NCI-H1092 treated with DMSO at 0.1 percent for 48 hours (cell line): ENCODE measurements at places on chromosomes 1 and 21.

DNA sequence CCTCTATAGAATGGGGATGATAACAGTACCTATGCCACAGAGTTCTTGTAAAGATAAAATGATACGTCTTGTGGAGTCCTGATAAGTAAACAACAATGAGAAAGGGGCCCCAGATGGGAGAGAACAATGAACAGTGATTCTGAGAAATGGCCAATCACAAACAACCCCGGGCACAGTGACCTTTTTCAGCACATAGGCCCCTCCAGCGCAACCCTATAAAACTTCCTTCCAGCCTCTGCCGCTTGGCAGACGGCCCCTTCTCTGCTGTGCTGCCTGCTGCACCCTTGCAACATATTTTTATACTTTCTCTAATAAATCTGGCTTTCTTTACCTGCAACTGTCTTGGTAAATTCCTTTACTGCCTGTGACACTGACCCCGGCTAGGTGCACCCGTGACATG is 8.9 kb downstream of the RCAN1 start:
- no peak for DNase-seq

DNA sequence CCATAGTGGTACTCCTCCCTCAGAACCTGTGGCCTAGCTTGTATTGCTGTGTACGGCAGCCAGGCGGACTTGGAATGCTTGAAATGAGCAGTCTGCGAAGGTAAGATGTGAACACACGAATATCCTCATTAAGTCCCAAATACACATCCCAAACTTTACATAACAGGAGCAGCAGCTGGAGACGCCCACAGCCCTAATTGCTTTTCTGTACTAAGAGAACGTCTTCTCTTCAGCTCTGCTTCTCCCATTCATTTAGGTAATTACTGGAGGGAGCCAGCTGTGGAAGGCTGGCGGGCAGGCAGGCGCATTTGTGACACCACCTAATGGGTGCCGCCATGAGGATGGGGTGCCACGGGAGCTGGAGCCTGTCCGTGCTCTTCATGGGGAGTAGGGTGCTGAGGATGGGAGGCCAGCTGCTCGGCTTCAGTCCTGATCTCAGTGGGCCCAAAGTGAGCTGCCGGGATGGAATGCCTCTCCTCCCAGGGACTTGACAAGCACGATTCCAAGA is 66.6 kb upstream of the POU3F1 start:
- no peak for DNase-seq

DNA sequence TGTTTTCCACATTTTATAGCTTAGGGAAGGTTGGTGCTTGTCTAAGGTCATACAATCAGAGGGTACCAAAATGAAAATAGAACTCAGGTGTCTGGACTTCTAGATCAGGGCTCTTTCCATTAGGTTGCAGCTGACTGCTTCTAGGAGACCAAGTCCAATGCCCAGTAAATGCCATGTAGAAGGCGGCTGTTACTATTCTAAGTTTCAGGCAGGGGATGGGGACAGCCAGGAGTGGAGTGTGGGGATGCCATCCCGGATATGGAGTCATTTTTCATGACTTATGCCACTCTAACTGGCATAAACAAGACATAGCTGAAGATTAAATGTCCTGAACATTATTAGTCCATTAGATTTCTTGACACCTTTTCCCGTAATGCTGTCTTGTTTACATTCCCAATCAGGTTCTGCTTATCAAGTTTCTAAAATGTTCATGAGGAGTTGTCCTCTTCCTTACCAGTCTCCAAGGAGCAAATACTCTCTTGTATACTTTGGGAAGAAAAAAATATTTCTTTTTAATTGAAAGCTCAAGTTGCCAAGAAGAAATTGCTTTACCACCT is 31.5 kb downstream of the XCL1 start:
- no peak for DNase-seq

GRCh38 chr1:37305841-37306240 is 168.5 kb upstream of the ZC3H12A start:
- DNase-seq = peak; percentile 89

DNA sequence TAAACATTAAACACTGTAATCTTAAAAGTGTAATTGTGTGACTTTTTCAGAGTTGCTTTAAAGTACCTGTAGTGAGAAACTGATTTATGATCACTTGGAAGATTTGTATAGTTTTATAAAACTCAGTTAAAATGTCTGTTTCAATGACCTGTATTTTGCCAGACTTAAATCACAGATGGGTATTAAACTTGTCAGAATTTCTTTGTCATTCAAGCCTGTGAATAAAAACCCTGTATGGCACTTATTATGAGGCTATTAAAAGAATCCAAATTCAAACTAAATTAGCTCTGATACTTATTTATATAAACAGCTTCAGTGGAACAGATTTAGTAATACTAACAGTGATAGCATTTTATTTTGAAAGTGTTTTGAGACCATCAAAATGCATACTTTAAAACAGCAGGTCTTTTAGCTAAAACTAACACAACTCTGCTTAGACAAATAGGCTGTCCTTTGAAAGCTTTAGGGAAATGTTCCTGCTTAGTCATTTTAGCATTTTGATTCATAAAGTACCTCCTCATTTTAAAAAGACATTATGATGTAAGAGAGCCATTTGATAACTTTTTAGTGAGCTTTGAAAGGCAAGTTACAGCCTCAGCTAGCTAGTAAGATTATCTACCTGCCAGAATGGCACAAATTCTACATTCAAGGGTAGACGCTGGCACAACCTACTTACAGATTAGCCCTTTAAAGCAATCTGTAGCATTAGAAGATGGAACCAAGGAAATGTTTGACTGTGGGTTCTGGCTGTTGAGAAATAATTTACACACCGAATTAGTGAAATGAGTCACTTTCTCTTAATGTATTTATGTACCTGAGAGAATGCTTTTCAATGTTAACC is 9.4 kb downstream of the SOD1 start:
- DNase-seq = no peak

GRCh38 chr1:64098846-64099582 is 104.4 kb upstream of the UBE2U start:
- DNase-seq = no peak

DNA sequence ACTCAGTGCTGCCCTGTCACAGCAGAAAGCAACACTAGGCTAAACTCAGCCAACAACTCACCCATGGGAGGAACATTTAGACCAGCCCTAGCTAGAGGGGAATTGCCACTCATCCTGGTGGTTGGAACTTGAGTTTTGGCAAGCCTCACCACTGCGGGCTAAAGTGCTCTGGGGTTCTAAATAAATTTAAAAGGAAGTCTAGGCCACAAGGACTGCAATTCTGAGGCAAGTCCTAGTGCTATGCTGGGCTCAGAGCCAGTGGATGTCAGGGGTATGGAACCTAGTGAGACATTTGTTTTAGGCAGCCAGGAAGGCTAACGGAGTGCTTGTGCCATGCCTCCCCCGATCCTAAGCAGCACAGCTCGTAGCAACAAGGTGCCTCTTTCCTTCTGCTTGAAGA is 78.0 kb downstream of the RGS13 start:
- DNase-seq = no peak

- DNase-seq = no peak
Measured at GRCh38 chr1:16617778-16618580, 4.6 kb upstream of the NBPF1 start.

GRCh38 chr1:9448132-9449109 is 90.8 kb upstream of the SLC25A33 start:
- no peak for DNase-seq

- DNase-seq = no peak
Measured at GRCh38 chr1:106937104-106937503, 119.4 kb upstream of the PRMT6 start.

DNA sequence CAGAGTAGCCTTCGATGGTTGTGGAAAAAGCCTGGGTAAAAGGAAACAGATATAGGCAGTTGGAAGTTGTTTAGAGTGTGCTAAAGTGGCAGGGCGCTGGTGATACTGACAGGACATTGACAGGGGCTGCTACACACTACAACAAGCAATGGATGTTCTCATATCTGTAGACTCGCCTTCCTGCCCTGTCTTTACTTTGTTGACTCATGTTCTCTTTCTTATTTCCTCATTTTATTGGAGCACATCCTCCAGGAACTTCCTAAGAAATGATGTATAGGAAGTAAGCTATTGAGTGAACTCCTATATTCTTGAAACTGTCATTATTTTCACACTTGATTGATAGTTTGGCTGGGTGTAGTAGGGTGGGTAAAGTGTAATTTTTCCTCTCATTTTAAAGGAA is 51.0 kb downstream of the C4BPA start:
- DNase-seq = no peak

GRCh38 chr21:32978331-32979270 is 47.1 kb upstream of the OLIG2 start:
- DNase-seq = no peak

GRCh38 chr1:218527737-218528136 is 182.6 kb downstream of the TGFB2 start:
- DNase-seq = no peak

DNA sequence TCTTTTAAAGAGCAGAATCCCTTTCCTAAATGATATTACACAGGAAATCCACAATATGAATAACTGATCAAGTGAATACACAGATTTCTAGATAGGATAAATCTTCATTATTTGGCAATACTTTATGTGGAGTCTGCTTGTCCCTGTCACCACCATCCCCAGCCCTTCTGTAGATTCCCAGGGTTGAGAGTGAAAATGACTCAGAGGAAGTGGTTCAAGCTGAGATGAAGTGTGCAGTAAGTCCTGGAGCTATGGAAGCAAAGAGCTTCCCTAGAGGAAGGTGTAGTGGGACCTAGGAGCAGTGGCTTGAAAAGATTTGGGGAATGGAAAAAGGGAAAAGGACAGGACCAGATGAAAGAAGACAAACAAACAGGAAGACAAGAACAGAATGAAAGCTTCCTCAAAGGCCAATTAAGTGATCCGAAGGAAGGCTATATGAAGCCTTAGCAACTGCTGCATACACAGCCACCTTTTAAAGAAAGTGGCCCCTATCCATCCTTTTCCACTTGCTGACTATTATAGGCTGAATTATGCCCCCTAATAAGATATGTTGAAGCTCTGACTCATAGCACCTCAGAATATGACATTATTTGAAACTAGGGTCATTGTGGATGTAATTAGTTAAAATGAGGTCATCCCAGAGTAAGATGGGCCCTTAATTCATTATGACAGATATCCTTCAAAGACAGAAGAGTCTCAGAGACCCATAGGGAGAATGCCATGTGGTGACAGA is 96.5 kb upstream of the CAMK1G start:
- no peak for DNase-seq

DNA sequence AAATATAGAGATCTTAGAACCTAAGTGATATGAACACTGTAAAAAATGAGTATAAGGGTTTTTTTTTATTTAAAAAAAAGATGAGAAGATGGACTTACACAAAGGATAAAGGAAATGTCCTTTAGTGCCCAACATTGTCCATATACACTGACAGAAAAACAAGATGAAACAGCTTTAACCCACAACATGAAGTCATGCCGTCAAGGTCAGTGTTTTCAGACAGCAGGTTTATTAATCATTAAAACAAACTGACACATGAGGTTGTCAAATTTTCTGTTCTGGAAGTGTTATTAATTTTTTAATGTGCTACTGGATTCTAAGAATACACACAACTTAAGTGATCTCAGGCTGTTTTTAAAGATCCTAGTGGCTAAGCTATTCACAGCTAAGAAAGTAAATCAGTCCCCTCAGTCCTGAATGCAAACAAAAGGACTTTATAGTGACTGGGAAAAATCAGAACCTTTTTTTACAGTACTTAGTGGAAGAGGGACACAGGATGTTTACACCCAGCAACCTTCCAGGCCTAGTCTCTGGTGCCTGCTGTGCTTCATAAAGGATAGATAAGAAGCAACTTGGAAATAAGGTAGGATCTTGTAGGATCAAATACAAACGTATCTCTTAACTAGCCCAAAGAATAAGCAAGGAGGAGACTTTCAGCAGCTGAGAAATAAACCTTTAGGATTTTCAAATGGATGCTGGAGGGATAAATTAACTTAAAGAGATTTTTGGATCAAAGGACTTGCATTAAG is 21.9 kb upstream of the PKN2 start:
- no peak for DNase-seq

DNA sequence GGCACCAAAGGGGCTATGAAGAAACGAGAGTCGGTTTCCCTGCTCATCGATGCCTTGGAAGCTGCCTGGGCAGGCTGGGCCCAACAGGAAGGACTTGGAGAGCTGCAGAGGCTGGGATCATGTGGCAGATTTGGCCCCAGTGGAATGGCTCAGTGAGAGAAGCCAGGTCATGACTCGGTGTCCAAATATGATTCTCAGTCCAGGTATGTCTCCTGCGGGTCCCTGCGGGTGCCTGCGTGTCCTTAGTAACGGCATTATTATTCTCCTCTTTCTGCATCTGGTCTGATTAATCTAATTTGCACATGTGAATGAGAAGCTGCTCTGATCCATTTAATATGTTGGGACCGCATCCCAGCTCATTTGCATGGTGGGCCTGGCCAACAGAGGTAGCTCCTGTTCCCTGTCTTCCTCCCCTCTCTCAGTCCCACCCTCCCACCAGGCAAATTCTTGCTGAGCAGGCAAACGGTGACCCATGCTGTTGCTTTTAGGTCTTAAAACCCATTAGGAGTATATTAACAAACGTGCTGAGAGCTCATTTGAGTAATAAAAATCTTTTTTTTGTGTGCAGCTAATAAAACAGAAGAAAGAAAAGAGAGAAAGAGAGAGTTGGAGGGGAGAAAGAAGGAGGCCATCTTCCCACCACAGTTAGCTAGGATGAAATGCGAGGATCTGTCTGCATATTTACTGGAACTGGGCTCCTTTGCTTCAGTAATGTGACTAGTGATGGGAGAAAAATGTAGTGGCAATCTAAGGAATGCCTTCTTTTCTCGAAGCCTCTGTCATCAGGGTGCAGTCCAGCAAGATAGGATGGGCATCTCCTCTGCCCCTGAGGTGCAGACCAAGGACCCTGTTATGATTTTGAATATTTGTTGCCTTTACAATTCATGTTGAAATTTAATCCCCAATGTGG is 133.5 kb downstream of the HMGB4 start:
- no peak for DNase-seq

DNA sequence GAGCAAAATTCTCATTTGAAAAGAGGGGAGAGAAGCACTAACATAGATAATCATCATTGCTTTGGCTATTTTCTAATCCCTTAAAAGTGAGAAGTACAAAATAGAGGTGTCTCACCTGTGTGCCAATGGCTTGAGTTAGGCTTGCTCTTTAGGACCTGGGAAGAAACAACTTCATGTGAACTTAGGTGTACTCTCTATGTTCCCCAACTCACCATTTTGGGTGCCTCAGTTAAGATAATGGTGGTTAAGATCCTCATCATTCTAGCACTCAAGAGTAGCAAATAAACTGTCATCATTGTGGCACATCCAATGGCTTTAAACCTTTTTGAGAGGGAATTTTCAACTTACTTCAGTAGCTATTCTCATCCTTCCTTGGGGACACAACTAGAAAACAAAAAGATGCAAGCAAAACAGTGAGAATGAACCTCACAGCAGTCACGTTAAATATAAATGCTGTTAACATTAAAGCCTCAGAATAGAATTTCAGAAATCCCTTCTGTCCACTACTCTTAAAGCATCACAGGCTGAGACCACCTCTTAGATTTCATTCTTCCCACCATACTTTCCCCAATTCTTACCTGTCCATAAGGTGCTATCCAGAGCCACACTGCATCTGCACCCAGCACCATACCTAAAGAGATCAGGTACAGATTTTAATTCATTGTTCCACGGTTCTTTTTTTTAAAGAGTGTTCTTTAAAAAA is 1.2 kb downstream of the GAS5 start:
- no peak for DNase-seq

GRCh38 chr1:208421486-208421885 is 177.3 kb upstream of the PLXNA2 start:
- DNase-seq = no peak
